ENCODE measurements at places on chromosomes 12 and 14. TPM values are rescaled to one million over a fixed set of nuclear protein-coding genes. Genes with fewer than 3 reads are reported as not detected.

DNA sequence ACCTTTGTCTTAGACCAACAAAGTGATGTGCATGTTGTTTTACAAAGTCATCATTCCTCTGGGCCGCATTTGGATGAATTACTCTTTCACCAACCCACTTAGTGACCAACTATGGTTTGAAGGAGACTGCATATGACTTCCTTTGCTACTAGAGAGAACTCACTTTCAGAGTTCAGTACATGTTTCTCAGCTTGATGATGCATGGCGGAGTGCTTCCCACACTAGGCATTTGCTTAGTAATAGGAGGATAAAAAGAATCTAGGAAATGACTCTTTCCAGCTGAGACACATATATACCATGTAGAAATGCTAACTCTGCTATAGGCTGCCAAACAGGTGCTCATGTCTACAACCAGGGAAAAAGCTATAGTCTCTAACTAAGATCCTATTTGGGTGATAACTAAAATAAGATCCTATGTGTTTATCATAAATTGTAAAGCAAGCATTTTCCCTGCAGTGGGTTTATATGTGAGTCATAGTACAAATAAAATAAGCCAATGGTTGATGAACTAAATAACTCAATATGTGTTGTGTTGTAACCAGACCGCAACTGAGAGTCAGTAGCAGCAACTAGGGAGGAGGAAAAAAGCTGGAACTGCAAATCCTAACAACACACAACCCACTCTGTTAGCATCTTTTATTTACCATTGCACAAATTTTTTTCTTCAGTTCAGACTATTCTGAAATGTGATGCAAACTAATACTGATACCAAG is 87.2 kb downstream of the TSPAN8 start:
- DNase-seq, result no peak

DNA sequence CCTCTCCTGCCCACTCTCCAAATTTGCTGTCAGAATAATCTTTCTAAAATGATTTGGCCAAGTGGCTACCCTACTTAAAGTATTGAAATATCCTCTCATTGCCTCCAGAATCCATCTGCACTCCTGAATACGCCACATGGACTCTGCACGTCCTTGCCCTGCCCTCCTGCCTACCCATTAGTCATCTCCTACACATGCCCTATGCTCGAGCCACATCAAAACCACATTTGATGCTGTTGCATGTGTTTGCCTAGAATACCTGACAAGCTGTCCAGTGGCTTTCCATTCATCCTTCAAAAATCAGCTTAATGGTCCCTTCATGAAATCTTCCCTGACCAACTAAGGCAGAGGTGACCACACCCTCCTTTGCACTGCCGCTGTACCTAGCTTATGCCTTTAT is 17.0 kb downstream of the VCPKMT start:
- no peak for DNase-seq

DNA sequence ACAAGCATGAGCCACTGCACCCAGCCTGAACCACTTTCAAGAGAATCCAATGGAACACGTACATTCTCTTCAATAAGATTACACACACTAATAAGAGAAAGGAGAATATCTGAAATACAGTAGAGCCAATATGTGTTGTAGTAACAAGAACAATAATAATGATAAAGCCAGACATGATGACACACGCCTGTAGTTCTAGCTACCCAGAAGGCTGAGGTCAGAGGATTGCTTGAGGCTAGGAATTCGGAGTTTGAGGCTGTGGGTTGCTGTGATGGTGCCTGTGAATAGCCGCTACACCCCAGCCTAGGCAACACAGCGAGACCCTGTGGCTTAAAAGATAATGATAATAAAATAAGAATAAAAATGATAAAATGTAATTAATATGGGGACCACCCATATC is 15.6 kb downstream of the APOBEC1 start:
- DNase-seq, result no peak

Gene RPL10L
- not detected for total RNA-seq

DNA sequence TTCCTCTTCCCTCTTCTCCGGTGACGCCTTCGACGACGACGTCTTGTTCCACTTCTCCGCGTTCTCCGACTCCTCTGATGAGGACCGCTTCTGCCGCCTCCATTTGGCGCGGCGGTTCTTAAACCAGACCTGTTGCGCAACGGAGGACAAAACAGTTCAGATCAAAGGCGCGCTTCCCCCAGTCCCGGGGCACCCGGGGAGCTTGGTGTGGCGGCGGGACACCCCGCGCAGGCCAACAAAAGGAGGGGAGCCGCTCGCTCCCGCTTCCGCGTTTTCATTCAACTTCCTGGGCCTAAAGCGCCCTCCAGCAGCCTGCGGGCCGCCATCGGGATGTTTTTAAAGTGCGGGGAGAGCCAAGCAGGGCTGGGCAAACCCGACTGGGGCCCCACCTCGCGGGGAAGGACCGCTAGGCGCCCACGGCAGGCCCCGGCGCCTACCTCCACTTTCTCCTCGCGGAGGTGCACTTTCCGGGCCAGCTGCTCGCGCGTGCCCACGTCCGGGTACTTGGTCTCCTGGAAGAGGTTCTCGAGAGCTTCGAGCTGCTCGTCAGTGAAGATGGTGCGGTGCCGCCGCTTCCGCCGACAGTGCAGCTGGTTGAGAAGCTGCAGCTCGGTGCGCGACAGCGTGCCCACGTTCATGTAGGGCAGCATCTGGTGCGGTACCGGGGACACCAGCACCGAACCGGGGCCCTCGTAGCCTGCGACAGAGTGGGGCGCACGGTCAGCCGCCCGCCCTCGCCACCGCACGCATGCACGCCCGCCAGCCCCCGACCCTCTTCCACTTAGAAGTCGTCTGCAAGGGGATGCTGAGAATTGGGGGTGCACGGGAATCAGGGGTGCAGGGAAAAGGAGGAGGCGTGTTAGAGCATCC is 1.2 kb downstream of the GSC start:
- no peak for DNase-seq

GRCh38 chr14:78829274-78829673 is 659.1 kb downstream of the NRXN3 start:
- DNase-seq, result no peak

DNA sequence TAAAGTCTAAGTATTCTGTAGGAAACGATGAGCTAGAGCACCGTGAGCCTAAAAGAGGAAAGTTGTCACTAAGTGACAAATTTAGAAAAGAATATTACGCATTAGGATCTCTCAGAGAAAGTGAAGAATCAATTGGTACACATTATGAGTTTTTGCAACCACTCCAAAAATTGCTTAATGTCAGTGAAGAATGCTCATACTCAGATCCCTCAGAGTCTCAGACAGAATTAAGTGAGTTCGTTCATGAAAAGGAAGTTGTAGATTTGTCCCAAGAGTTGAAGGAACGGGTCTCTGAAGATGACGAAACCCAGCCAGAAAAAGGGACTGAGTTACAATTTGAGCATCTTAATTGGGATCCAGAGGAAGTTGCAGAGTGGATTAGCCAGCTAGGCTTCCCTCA is 1.5 kb downstream of the SAMD15 start:
- no peak for DNase-seq

Gene SLC25A47
- not detected for total RNA-seq

- no peak for DNase-seq
These were observed 81.3 kb downstream of the SSPN start for GRCh38 chr12:26276709-26277108.

DNA sequence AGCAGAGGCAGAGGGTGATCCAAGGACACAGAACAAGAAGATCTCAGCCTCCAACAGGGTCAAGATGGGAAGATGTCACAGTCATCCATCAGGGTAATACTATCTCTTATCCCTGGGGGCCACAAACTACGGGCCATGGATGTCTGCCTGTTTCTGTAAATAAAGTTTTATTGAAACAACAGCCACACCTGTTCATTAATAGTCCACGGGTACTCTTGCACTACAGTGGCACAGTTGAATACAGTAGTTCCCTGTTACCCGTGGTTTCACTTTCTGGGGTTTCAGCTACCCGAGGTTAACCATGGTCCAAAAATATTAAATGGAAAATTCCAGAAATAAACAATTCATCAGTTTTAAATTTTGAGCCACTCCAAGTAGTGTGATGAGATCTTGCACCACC is 65.9 kb downstream of the BCL11B start:
- DNase-seq, result no peak

DNA sequence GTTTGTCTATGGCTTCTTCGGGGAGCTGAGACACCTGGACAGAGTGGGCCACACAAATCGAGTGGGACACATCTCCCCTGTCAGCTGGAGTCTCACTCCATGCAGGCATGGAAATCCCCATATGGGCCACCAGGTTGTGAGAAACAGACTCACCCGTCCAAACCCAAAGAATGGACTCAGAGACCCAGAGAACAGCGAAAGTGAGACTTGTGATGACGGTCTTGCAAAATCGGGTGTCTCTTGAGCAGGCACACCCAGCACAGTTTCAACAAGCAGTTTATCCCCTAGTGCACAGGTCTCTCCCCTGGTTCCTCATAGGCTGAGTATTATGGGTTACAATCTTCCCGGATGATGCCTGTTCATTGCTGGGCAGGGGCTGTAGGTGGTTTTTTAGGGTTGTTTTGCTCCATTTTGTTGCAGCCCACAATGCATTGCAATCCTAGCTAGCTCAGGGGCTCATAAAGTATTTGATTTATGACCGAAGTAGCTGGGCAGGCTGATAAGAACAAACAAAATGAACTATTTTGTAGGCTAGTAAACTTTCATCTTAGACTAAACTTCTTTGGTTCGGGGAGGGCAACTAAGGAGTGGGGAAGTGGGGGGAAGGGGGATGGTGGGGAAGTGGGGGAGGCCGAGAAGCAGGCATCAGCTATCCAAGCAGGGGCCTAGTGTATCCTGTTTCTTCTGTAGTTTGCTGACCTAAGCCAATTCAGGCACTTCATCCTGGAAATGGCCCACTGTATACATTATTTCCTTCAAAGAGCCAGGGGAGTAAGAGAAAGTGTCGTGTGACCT is 45.3 kb downstream of the IQSEC3 start:
- no peak for DNase-seq

DNA sequence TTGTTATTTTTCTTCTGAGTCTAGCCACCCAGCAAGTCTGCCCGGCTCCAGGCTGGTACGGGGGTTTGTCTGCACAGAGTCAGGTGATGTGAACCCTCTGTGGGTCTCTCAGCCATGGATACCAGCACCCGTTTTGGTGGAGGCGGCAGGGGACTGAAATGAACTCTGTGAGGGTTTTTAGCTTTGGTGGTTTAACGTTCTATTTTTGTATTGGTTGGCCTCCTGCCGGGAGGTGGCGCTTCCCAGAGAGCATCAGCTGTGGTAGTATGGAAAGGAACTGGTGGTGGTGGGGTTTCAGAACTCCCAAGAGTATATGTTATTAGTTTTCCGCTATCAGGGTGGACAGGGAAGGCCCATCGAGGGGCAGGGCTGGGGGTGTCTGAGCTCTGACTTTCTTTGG is 5.3 kb upstream of the SERPINA4 start:
- no peak for DNase-seq

All from kidney epithelial cell (primary cell).